Stimulated activated CD8-positive, alpha-beta memory T cell treated with anti-CD3 and anti-CD28 coated beads, Interleukin-12 subunit alpha, Interleukin-12 subunit beta, amount 100 ng/mL, for 4 hours (primary cell): ENCODE measurements at places on chromosomes 7 and 10.

DNA sequence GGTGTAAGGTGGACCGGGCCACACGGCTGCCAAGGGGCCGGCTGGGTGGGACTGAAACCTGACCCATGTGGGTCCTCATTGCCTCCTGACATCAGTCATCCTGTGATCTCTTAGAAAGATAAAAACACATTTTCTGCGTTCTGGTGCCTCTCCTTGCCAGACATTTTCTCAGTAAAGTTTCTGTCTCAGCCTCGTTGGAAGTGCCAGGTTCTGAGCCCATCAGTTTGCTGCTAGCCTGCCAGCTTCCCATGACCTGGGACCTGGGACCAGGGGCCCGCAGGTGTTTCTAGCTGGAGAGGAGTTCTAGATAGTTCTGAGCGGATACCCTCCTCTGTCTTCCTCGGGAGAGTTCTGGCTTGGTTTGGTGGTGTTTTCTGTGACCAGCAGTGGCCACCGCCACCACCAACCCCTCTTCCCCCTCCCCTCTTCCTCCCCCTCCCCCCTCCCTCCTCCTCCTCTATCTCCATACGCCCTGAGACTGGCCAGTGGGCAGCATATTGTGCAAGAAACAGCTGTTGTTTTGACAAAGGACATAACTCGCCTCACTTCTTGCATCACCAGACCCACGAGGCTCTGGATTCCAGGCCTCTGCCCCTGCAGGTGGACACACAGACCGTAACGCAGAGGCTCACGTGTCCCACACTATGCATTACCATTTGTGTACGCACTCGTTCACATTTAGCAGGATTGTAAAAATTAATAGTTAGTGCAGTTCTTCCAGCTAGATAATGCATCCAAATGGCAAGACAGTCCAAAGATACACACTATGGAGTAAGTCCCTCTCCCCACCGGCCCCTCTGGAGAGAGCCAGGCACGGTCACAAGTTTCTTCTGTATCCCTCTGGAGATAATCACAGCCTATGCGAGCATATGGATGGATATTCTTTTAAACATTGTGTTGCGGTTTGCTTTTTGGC lies 94.6 kb downstream of the CUX1 start:
- no peak for DNase-seq

DNA sequence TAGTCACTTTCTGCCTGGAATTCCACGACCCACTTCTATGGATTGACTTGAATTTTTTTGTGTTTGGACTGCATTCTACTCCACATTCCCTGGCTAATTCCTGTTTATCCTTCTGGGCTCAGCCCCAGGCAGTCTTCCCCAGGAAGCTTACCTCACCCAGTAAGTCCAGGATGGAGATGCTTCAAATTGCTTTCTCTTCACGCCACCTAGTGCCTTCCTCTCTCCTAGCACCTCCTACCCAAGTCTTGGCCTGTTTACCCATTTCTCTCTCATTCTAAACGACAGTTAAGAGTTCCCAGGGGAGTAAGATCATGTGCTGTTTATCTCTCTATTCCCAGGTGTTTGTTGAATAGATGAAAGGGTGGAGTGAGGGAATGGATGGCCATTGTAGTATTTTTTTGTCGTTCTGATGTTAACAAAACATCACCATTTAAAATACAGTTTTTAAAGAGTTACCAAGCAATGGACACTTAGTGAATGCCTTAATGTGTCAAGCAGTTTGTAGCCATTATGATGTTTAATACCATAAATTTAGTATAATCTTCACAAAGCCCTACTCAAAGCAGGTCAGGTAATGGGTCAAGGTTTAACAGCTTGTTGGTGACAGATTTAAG lies 45.5 kb upstream of the TARP start:
- no peak for DNase-seq

- no peak for DNase-seq
Measured at GRCh38 chr10:121510201-121510771, 88.0 kb downstream of the FGFR2 start.

DNA sequence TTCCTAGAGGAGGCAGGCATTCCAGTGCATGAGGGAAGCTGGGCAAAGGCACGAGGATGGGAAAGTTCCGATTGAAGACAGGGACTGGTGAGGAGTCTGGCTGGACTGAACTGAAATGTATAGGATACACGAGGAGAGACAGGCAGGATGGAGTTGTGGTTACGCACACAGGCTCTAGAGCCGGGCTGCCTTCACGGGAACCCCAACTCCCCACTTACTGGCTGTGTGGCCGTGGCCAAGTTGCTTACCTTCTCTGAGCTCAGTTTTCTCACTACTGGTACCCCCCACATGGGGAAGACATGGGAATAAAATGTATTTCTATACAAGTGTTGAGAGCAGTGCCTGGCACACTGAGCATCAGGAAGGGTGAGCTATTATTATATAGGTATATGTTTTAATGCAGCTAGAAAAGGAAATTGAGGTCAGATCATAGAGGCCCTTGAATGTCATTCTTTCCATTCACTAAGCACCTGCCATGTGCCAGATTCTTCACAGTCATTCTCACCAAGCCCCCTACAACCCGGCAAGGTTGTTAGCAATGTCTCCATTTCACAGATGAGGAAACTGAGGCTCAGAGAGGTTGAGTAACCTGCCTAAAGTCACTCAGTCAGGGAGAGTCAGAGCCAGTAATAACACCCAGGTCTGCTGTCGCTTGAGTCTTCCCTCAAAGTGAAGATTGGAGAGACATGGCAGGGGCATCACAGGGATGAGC lies 9.7 kb downstream of the CHST3 start:
- DNase-seq = no peak

- DNase-seq = no peak
Measured at GRCh38 chr7:110719741-110720140, 371.2 kb upstream of the LRRN3 start.

DNA sequence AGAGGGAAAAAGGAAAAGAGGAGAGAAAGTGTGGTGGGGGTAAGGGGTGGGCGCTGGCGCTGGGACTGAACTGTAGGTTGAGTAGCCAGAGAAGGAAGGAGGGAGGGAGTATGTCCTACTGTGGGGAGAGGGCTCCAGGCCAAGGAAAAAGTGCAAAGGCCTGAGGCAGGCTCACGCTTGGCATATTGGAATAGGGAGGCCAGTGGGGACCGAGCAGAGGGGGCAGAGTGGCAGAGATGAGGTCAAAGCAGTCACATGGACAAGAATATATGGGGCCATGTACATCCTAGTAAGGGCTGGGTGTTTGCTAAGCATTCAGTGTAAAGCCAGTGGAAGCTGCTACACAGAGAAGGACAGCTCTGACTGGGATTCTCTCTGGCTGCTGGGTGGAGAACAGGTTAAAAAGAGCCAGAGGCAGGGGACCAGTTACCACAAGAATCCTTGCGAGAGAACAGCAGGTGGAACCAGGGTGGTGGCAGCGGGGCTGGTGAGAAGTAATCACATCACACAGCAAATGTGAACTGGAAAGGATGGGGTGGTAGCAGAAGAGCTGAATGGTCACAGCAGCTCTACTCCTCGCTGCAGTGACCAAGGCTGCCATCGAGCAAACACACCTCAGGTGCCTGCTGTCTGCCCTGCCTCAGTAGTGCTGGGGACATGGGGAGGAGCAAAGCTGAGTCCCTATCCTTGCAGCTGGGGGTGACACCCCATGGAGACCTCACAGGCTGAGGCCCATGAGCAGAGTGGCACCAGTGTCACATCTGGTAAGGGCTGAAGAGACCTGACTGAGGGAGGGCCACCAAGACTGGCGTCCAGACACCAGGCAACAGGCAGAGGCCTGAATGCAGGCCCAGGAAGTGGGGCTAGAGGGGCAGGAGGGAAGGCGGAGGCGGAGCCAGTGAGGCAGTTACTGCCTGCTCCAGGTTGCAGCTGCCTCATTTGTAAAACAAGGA lies 39.5 kb downstream of the FAM53B start:
- no peak for DNase-seq

- no peak for DNase-seq
Measured at GRCh38 chr10:11610826-11611247, 613 bp downstream of the USP6NL start.

DNA sequence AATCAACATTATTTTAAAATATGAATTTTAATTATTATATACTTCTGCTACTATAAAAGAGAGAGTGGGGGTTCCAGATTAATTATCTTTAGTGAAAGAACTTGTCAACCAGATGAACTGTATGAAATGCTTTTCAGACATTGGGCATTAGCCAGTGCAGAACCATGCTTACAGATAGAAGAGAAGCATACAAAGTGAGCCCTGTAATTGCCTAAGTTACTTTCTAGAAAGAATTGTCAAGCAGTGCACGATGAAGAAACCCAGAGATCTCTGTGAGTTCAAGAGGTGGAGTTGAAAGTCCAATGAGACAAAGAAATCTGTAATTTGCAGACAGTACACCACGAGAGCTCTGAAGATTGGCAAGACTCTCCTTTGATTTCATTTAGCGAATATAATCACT lies 166.7 kb downstream of the CDC14C start:
- no peak for DNase-seq

- DNase-seq = no peak
Measured at GRCh38 chr7:108284349-108285002, 154.3 kb upstream of the LAMB4 start.

- DNase-seq = no peak
Measured at GRCh38 chr10:93079663-93080349, 6.1 kb downstream of the CYP26A1 start.
